ENCODE measurements at places on chromosomes 11 and 22.

- no peak for DNase-seq
These were observed 36.6 kb upstream of the SUSD2 start for GRCh38 chr22:24144778-24145085.

DNA sequence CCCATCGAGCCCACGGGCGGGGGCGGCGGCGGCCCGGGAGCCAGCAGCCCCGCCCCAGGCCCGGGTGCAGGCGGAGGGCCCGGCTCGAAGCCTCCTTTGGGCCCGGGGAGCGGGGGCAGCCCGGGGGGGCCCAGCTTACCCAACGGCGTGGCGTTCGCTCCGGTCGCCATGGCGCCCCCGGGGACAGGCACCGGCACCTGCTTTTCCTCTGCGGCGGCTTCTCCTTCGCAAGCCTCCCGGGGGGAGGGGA is 194 bp downstream of the SF1 start:
- no peak for DNase-seq

- no peak for DNase-seq
These were observed 111.8 kb downstream of the CSNK2A3 start for GRCh38 chr11:11241284-11241683.

GRCh38 chr11:121944556-121945230 is 171.3 kb downstream of the BLID start:
- DNase-seq = no peak

DNA sequence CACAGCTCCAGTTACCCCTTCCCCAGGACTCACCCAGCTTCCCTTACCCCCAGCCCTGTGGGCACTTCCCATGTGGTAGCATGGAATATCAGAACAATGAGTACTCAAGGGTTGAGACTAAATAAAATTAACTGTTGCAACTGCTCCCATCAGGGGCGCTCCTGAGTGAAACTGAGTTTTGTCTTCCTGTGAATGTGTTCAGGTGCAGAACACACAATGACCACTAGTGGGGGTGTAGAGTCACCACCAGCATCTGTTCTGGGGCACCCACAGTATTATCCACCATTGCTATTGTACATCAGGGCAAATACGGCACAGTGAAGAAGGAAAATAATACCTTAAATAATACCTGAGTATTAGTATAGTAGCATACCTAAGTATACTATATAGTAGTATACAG is 689.7 kb downstream of the TBC1D22A start:
- no peak for DNase-seq

DNA sequence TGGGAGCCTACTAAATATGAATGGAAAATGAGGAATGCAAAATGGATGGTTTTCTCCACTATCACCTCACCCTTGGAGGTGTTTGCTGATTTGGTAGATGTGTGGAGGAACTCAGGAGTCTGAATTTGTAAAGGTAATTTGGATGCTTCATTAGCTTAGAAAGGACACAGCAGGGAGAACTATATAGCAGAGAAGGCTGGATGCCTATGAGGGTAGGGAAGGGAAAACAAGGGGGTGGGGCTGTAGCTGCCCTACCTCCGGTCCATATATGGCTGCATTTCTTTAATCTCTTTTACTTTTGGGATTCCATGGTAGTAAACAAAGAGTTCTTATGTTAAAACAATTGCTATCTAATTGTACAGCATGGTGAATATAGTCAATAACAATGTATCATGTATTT is 4.8 kb upstream of the EHF start:
- DNase-seq = no peak

DNA sequence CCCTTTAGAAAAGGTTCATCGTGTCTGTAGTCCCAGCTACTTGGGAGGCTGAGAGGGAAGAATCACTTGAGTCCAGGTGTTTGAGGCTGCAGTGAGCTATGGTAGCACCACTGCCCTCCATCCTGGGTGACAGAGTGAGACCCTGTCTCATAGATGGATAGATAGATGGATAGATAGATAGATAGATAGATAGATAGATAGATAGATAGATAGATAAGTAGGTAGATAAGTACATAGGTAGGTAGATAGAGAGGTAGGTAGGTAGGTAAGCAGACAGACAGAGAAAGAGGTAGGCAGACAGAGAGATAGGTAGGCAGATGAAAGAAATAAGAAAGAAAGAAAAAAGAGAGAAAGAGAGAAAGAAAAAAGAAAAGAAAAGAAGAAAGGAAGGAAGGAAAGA is 156.4 kb downstream of the GRIK4 start:
- no peak for DNase-seq

- no peak for DNase-seq
These were observed 101.7 kb downstream of the TEAD1 start for GRCh38 chr11:12775955-12776354.
